ENCODE measurements at places on chromosomes 2 and 18.

- no peak for DNase-seq
These were observed 91.5 kb upstream of the HS6ST1 start for GRCh38 chr2:128410035-128410757.

- DNase-seq: no peak
These were observed 3.4 kb downstream of the SERPINB2 start for GRCh38 chr18:63890950-63891304.

DNA sequence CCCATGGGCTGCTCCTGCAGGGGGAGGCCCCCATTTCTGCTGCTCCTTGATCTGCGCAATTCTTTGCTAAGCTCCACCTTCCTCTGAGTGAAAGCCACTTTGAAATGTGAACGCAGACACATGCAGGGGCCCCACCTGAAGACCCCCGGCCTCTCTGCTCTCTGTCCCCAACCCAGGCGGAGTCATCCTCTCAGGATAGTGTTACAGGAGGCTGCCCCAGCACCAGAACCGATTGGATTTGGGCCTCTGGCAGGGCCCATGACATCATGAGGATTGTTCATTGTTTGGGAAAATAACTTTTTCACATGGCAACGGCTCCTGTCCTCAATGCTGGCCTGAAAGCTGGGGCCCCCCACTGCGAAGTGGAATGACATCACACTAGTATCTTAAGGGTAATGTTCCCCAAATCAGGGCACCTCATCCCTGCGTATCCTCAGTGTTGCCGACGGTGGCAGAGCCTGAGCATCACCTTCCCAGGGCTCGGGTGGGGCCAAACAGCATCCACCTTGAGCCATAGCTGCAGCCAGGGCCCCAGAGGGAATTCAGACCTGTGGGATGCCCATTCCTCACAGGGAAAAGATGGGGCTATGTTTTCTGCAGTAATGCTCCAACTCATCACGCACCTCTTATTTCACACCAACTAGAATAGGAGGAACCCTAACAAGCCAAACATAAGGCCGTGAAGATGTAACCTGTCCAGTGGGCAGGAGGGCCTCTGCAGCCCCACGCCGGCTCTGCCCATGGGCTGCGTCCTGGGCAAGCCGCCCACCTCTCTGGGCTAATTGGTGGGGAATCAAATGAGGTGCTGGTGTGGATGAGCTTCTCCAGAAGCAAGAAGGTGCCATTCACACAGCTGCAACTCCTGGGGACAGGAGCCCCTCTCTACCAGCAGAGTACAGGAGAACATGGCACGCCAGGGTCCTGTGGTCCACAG lies 2.7 kb upstream of the ERFE start:
- DNase-seq: no peak

DNA sequence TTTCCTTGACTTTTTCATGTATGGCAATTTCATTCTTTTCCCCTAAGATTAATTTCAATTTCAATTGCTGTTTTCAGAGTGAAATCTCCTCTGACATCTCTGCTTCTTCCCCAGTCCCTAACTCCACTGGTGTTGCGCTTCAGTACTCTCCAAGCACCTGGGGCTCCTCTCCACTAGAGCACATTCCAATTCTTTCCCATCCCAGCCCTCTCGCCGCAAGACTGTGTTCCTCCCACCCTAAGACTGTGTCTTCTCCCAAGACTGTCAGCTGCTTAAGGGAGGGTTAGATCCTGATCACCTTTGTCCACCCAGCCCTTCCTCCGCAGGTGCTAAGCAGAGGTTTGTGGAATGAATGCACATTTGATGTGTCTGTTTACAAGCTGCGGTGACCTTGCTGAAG lies 255.7 kb upstream of the CCDC68 start:
- DNase-seq: no peak

GRCh38 chr2:38788306-38788705 lies 10.3 kb downstream of the GEMIN6 start:
- no peak for DNase-seq

GRCh38 chr2:180763263-180763989 lies 217.0 kb upstream of the UBE2E3 start:
- no peak for DNase-seq

DNA sequence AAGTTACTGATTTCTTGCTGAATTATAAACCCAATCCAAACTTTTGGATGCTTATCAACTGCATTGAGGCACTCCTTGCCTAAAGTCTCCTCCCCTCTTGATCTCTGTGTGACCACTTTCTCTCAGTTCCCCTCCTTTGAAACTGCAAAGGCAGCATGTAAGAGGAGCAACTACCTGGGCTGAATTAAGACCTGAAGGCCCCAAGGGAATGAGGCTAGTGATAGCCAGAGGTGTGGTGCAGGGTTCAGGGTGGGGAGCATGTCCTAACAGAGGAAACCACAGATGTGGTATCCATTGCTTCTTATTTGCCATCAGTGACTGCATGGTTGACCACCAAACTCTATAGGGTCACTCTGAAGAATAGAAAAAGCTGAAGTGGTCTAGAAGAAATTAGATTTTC lies 557.9 kb downstream of the TNS1 start:
- DNase-seq: no peak

GRCh38 chr2:60652832-60653340 lies 99.4 kb upstream of the BCL11A start:
- no peak for DNase-seq

DNA sequence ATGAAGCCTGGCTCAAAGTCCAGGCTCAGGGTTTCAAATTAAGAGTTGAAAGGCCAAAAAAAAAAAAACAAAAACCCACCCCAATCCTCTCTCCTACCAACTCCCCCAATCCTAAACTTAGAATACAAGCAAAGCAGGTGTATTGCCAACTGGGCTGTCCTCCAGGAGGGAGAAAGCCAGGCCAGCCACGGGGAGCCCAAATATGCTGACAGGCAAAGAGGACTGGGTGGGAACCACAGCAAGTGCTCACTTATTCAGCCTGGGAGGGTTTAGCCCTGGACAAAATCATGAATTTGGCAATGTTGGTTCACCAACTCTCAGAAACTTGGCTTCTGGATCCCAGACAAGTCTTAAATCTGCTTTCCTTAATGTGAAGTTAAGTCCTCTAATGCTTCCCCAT lies 36.5 kb downstream of the GKN2 start:
- no peak for DNase-seq

DNA sequence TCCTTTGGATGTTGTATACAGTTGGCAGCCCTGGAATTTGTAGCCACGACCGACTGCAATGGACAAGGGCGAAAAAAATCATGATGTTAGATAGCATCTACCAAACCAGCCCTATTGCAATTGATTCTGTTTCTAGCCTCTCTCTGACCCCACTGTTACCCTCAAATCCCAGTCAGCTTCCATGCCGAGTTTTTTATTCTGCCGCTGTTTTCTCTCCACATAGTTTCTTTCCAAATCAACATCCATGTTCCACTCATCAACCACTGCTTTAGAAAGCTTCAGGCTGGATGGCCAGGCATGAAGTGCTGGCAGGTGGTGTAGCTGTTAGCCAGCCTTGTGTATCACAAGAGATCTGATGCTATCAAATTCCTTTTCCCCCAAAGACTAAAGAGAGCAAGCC lies 272.8 kb downstream of the FIGN start:
- DNase-seq: no peak

DNA sequence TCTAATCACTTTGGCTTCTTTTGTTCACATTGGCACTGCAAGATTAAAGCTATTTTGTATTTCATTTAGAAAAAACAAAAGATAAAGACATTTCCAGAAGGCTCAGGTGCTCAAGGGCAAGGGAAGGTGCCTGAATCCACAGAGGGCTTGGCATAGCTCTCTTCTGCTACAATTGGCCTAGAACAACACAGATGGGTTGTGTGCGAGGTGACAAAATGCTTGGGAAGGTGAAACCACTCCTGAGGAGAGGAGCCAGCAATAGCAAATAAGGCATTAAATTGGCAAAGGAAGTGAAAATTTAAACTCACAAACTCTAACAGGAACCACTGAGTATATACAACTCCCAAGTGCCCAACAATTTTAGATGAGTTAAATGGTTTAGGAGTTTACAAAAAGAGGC lies 1290.4 kb upstream of the CHAC2 start:
- no peak for DNase-seq

DNA sequence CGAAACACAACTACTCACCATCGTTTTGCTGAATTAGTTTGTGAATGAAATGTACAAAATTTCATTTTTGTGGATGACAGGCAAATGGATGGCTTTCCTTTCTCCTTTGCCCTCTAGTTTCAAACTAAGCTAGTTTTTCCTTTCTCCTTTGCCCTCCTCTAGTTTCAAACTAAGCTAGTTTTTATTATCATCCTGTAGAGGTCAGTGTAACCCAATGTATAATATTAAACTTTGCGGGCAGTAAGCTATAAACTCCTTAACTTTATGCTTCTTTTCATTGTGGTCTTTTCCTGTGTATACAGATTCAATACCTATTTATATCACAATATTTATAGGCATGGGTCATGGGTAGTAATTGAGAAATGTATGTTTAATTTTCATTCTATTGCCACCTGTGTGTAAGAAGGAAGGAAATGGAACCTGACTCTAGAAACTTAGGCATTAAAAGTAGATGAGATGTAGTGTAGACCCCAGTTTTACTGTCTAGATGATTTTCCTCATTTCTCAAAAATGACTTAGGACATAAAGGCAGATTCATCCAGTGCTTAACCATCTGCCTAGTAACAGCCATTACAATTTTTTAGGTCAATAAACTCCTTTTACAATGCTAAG lies 58.1 kb downstream of the MAP3K19 start:
- no peak for DNase-seq

DNA sequence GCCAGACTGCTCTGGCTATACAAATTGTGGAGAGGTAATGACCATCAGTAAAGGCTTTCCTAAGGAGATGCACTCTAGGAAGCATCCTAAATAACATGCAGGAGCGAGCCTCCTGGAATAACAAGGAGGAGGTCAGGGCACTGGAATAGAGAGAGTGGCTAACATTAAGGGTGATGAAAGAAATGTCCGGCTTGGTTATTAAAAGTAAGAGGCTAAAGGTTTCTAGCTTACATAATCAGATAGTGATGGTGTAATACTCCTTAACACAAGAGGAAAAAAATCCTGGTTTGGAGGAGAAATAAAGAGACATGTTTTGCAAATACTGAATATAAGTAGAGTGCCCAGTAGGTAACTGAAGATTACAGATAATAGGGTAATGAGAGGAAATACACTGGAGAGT lies 365.7 kb downstream of the ZEB2 start:
- no peak for DNase-seq

GRCh38 chr2:129777762-129778583 lies 201.5 kb upstream of the RAB6C start:
- DNase-seq: no peak

GRCh38 chr2:234033174-234033573 lies 17.3 kb upstream of the SPP2 start:
- no peak for DNase-seq

DNA sequence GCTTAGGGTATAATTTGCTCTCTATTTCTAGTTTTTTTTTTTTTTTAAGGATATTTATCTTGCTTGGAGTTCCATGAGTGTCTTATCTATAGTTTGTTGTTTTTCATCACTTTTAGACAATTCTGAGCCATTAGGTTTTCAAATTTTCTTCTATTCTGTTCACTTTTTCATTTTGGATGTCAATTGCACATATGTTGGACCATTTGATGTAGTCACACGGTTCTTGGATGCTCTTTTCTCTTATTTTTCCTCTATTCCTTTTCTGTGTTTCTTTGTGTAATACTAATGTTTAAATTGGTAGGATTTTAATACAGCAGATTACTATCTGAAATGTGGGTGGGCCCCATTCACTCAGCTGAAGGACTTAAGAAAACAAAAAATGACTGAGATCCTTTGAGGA lies 292.6 kb downstream of the CALCRL start:
- DNase-seq: no peak

DNA sequence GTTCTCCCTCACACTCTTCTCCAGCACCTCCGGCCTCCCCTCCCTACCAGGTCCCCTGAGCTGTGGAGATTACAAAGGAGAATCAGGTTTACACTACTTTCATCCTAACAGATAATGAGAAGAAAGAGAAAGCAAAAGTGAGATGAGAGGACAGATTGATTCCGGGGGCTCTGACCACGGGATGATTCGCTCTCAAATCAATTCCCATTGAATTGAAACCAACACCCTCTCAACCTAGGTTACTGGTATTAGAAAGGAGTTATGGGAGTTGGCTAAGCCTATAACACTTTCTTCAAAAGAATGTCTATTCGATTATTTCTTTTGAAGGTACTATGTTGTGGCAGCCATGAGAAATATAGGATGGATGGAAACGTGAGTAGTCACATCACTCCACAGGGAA lies 386.2 kb upstream of the TNP1 start:
- no peak for DNase-seq

DNA sequence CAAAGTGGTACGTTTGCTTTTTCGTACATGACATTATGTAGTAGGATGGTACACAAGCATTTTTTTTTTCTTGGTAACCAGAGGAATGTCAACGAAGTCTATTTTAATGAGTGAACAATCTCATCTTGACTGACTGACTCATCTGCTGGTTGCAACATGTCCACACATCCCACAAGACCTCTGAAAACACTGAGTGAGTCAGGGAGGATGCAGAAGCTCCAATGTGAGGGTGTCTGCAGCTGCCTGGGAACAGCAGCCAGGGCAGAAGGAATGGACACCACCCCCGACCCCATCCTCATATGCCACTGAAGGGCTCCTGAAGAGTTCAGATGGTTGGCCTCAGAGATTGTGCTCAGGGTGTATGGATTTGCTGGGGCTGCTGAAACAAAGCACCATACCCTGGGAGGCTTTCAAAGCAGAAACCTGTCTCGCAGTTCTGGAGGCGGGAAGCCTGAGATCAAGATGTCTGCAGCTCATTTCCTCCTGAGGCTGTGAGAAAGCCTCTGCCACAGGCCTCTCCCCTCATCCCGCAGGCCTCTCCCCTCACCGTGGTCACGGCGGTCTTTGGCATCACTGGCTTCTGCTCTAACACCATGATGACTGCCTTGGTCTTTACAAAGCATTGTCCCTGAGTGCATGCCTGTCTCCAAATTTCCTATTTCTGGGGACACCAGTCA lies 124.6 kb downstream of the LRATD1 start:
- DNase-seq: no peak

GRCh38 chr18:62437235-62438017 lies 85.4 kb upstream of the ZCCHC2 start:
- DNase-seq: no peak

- no peak for DNase-seq
These were observed 5.6 kb downstream of the ITGB1BP1 start for GRCh38 chr2:9417725-9418124.

- no peak for DNase-seq
These were observed 27.2 kb upstream of the B4GALT6 start for GRCh38 chr18:31711365-31712172.

GRCh38 chr2:52260904-52261303 lies 1229.0 kb upstream of the NRXN1 start:
- DNase-seq: no peak

- DNase-seq: no peak
These were observed 2.0 kb downstream of the ZNF638 start for GRCh38 chr2:71333619-71334018.

DNA sequence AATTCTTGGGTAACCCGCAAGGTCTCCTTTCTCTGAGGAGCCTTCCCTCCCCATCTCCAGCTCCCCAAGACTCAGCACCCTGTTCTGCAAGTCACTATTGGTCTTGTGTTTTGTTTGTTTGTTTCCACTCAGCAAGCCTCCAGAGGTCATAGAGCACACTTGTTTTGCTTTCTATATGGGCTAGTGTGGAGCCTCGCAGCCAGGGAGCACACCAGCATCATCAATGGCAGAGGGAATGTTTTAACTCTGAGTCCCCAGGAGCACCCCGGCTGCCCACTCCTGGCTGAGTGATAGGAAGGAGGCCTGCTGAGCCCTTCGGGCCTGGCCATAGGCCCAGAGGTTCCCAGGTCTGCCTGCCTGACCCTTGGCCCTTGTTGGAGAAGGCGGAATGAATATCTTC lies 36.6 kb downstream of the GLI2 start:
- DNase-seq: no peak

Data from stimulated activated CD4-positive, alpha-beta T cell treated with anti-CD3 and anti-CD28 coated beads, Interleukin-12 subunit alpha, Interleukin-12 subunit beta, amount 100 ng/mL, for 4 hours (primary cell).